ENCODE measurements at places on chromosomes 2 and 18. TPM values are rescaled to one million over a fixed set of nuclear protein-coding genes. Genes with fewer than 3 reads are reported as not detected.

- DNase-seq = no peak
Measured at GRCh38 chr2:159129824-159130223, 156.7 kb downstream of the WDSUB1 start.

GRCh38 chr2:222440673-222441422 lies 16.5 kb downstream of the SGPP2 start:
- peak; percentile 66 for DNase-seq

DNA sequence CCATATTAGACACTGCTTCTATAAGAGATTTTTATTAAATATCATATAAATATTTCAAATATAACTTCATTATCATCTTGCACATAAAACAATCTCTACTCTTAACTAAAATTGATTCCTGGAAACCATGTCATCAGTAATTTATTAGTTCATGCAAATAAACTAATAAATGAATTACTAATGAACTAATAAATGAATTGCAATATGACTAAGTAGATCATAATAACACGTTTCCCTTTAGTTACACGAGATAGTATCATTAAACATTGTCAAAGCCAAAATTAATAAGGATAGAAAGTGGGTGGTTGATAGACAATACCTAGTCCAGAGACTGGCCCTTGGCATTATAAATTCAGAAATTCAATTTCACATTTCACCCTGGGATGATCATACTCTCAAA lies 26.1 kb downstream of the METTL4 start:
- no peak for DNase-seq

GRCh38 chr2:98623657-98624056 lies 15.3 kb downstream of the UNC50 start:
- peak; percentile 23 for DNase-seq

DNA sequence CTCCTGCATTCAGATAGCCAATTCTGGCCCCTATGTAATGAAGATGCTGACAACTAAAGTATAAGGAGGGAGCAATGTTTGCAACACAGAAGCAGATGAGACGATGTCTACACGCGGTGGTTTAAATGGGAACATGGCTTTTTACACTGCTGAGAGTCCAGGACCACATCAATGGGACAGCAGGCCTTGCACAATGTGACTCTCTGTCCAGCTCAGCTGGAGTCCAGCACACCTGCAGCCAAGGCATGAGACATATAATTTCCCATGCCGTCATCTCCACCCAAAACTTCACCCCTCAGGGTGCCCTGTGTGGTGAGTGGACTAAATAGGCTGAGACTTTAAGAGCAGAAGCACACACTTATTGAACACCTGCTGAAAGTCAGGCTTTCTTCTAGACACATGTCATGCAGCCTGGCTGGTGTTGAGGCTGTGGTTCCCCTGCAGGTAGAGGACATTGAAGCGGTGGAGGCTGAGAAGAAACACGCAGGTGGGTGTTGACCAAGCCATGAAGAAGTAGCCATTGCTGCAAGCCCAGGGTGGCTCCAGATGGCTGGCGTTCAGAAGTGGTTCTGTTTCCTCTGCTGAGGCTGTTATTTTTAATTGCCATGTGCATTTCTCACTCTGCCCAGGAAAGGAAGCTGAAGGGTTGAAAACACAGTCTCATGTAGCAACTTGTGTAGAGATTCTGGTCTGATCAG lies 345.6 kb downstream of the MYCN start:
- DNase-seq = no peak

Gene GREB1
- total RNA-seq = not detected

Gene BBS5
- total RNA-seq = 8.0 TPM

- DNase-seq = no peak
Measured at GRCh38 chr2:48445091-48445725, 84.7 kb upstream of the STON1 start.

DNA sequence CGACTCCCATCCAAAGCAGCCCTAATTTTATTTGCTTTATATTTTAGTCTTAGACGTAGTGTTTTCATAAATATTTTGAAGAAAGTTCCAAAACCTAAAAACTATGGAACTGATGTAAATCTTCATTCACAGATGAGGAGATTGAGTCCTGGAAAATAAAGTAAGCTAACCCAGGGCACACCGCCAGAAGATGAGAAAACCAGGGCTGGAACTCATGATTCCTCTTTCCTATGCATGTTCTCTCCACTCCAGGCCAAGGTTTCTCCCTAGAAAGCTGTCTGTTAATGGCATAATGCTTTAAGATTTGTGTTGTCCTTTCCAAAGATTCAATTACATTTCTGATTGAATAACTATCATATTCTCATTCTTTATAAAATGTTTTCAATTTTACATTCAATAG lies 78.4 kb upstream of the ZC3H15 start:
- no peak for DNase-seq

- no peak for DNase-seq
Measured at GRCh38 chr18:30572214-30572613, 470.3 kb downstream of the DSC3 start.

All from GM23248 (cell line).